ENCODE measurements at places on chromosomes 12 and 14.

DNA sequence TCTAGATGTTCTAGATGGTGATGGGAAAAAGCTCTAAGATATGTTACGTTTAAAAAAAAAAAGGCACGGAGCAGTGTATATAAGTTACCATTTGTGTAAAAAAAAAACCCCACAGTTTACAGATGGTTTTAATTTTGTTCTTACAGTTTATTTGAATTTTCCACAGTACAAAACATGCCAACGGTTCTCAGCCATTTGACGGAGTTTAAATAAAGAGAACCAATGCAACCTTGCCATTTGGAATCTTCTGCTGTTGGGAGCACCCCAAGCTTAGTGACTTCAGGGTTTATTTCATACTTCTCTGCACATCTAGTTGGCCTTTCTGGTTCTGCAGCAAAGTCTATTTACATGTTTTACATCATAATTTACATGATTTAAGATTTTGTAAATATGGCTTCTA lies 7.7 kb upstream of the HPD start:
- no peak for DNase-seq

DNA sequence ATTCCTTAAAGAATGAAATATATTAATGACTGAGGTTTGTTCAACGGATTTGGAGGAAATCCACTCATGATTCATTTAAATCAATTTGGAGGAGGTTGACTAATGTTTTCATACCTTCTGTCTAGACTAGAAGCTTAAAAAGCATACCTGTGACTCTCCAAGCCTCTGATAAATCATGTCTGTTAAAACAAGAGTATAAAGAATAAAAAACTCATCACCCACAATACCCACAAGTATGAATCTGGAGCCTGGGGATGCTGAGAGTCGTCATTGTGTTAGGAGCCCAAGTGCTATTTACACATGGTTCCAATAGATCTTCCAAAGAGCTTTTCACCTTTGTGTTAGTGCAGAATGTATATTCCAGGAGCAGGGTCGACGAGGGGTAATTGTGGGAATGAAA lies 86.8 kb upstream of the ADAMTS20 start:
- DNase-seq: no peak

GRCh38 chr14:51595881-51596455 lies 55.7 kb upstream of the FRMD6 start:
- no peak for DNase-seq

DNA sequence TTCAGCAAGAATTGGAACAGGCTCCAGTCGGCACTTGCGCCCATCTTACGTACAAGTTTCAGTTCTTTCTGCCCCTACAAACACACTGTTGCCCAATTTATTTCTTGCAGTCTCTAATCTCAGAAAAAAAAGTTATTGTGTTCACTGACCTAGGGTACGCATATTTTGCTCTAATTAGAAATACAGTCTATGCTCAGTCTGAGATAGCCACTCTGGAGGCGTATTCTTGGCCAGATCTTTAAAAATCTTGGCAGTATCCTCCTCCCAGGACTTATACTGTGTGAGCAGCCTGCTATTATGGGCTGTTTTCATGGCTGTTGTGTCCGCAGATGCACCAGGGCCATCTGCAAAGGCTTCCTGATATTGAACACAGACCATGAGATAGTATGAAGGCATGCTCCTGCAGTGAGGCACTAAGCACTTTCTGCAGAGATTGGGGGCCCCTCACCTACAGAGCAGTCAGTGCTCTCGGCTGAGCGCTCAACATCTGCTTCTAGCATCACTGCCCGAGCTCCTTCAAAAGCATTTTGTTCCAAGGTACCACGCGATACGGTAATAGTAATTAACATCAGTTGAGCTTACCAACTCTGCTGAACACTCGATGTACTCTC lies 57.9 kb downstream of the PPM1H start:
- DNase-seq: no peak

GRCh38 chr14:95953111-95953724 lies 76.6 kb downstream of the TUNAR start:
- peak; percentile 7 for DNase-seq

DNA sequence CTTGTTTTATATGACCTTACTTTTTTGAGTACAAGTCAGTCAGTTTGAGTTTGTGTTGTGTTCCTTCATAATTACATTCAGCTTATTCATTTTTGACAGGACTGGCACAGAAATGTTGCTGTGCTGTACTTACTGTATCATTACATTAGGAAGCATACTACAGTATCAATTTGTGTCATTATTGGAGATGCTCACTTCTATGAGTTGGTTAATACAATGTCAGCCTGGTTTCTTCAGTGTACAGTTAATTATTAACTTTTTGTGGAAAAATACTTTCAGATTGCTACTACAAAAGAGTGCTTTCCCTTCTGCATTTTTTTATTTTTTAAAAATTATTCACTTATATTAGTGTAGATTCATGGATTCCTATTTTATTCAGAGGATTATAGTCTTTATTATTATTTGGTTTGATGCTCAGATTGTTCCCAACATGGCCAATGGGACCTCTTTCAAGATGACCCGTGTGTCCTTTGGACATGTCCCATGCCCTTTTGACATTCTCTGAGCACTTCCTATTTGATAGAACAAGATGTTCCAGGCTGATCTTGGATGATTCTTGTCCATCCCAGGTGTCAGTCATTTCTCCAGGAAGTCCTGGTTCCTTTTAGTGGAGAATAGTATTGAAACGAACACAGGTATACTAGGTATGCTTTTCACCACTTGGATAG lies 66.6 kb downstream of the MON2 start:
- no peak for DNase-seq

DNA sequence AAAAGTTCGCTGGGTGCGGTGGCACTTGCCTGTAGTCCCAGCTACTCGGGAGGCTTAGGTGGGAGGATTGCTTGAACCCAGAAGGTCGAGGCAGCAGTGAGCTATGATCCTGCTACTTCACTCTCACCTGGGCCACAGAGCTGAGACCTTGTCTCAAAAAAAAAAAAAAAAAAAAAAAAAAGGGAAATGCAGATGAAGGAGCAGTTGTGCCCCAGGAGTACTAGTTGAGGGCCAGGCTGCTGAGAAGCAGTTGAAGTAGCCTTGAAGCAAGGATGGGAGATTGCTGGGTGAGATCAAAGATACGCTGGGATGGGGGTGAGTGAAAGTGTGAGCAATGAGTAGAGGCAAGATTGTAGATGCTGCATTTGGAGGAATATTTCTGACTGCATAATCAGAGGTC lies 93.4 kb upstream of the DNM1L start:
- DNase-seq: no peak

- peak; percentile 69 for DNase-seq
These were observed 8.5 kb upstream of the PRKAB1 start for GRCh38 chr12:119659289-119659897.

- no peak for DNase-seq
These were observed 194.2 kb downstream of the BCL11B start for GRCh38 chr14:99077844-99078236.
